Fibroblast of upper back skin (primary cell): ENCODE measurements at places on chromosomes 2 and 18.

- no peak for DNase-seq
Observed at GRCh38 chr2:70772486-70773155, 4.6 kb upstream of the ADD2 start.

GRCh38 chr18:4193086-4193485, 262.0 kb downstream of the DLGAP1 start:
- no peak for DNase-seq

- no peak for DNase-seq
Observed at GRCh38 chr2:236568922-236569572, 578 bp upstream of the ACKR3 start.

GRCh38 chr2:189338115-189338514, 103.2 kb upstream of the WDR75 start:
- DNase-seq: no peak

DNA sequence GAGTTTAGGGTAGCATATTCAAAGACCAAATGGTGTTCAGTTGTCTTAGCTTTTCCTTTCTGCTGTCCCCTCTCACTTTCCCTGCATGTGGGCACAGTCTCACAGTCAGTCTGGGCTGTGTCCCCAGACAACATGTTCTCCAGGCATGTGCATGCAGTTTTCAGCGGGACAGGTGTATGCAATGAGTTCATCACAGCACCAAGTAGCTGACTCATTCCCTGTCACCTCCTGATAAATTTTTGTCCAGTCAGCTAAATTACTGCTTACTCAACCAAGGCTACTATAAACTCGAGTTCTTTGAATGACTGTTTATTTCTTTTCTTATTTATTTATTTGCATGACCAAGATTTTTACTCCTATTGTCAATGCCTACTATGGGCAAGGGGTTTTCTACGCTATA, 148.8 kb upstream of the CDH19 start:
- no peak for DNase-seq
